ENCODE measurements at places on chromosomes 7 and 10. TPM values are rescaled to one million over a fixed set of nuclear protein-coding genes. Genes with fewer than 3 reads are reported as not detected.

DNA sequence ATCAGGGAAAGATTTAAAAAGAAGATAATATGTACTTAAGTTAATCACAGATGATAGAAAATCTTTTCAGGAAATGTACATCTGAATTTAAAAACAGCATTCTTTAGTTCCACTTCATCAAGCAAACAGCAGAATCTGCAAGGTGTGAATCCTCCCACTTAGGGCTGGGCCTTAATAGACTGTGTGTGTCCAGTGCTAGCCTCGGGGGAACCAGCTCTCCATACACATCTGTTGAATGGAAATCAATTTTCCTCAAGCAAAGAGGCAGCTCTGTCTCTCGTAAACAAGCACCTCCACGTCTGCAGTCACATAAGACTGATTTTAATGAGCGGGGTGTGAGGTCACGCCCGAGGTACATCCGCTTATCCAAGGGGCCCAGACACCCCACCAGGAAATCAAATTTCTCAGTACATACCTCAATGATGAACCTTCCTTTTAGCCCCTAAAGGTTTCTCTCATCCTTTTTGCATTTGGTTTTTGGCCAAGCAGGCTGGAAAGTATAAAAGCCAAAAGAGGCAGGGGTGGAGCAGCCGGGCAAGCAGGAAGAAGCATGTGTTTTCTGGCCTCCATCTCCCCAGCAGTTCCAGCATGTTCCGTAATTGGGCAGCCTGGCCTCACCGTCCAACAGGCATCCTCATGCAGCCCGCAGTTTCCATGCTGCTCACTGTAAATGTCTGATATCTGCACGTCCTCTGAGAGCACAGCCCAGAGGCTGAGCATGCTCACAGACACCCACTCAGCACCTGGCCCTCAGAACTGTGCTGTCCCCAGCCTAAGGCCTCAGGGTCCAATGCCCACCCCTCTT is 131.3 kb downstream of the GLI3 start:
- no peak for DNase-seq

GRCh38 chr10:97043563-97043855 is 142.2 kb downstream of the SLIT1 start:
- no peak for DNase-seq

DNA sequence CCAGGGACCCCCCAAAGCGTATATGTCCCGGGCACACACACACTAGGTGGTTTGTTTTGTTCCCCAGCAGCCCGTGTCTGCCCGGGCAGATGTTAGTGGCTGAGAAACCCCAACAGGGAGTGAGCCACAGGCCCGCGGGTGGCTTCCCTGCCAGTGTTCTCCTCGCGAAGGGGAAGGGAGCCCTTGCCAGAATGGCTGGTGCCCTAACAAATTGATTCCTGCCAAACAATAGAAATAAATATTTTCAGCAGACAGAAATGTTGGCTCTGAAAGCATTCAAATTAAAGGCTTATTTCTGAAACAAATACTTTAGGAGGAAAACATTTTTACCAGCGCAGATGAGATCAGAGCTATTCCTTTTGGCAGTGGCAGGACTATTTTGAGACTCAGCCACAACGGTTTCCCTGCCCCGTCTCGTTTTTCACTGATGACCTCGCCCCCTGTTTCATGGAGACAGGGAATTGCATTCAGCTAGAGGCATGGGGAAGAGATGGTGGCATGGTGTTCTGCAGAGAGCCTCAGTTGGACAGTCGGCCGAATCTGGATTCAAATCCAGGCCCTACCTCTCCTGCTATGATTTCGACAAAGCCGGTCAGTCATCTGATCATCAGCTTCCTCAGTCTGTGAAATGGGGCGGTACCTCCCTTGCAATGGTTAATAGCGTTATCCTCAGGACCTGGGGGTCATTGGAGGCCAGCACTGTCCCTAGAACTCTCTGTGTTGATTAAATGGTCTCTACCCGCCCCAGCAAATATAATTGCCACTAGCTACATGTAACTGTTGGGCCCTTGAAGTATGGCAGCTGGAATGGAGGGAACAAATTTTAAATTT is 84.5 kb downstream of the CUX1 start:
- DNase-seq = no peak

DNA sequence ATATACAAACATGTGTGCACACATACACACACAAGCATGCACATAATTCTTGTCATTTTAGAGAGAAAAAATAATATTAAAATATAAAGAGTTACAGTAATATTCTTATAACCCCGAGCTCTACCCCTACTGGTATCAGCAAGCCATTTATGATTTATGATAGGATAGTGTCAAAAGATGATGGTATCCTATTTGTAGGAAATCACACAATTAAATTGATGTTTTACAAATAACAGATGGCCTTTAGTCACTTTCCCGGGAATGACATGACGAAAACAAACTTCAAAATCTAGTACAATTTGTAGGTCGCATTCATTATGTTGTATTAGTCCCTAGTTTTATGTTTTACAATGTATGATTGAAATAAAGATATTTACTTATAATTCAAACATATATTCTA is 36.8 kb downstream of the THSD7A start:
- no peak for DNase-seq

DNA sequence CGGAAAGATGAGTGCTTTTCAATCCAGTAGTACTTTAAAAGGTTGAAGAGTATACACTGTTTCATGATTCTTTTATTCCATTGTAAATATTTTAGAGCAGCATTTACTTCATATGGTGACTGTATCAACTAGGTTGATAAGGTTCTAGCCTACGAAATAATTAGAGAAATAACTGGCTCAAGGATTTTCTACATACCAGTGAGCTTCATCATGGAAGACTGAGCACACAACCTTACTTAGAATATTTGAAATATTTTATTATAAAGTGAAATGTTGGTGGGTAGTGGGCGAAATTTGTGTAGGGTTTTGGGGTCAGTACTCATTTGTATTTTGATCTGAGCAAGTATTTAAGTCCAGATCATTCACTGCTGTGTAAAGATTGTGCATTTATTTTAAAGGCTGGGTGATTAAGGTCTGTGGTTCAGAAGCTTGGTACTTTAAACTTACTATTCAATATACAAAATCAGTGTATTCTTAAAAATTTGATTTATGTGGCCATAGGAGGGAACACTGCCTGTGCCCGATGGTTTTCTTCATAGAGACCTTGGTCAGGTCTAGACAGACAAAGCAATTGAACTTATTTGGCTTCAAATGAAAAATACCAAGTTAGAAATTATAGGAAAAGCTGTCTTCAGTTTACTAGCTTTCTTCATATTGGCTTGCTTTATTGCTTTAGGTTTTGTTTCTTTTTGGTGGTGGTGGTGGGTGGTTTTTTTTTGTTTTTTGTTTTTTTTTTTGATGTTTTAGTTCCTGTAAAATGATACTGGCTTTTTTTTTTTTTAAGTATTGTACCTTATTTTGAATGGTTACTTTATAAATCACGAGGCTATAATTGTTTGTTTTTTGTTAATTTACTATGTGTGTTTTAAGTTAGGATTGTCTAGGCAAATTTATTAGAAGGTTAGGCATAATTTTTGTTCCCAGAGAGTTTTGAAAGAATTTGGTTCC is 3.0 kb downstream of the KMT2E start:
- DNase-seq = no peak

- no peak for DNase-seq
Measured at GRCh38 chr10:119159332-119159731, 6.2 kb downstream of the SFXN4 start.

DNA sequence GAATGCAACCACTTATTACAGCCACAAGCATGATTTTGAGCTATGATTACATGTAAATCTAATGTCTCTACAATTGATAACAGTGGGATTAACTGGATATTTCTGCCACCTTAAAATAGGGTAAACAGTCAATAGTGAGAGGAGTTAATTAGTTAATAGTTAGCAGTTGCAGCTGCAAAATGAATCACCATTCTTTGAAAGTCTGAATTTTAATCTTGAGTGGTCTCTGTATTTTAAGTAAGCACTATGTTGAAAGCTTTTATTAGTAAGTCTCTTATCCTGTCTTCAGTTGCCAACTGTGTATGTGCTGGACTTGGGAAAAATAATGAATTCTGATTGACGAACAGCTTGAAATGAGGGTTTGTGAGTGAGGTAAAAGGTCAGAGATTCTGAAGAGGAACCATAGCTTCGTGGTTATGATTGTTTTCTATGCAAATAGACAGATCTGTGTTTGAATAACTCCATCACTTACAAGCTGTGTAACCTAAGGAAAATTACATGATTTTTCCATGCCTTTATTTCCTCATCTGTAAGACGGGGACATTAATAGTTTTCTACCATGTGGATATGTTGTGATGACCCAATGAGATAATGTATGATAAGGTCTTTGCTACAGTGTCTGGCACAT is 75.2 kb downstream of the RNLS start:
- DNase-seq = no peak

GRCh38 chr7:101814081-101814990 is 3.1 kb upstream of the CUX1 start:
- no peak for DNase-seq

Gene HOXA7
- 31.9 TPM for polyA plus RNA-seq

Gene CCDC136
- 12.3 TPM for polyA plus RNA-seq

DNA sequence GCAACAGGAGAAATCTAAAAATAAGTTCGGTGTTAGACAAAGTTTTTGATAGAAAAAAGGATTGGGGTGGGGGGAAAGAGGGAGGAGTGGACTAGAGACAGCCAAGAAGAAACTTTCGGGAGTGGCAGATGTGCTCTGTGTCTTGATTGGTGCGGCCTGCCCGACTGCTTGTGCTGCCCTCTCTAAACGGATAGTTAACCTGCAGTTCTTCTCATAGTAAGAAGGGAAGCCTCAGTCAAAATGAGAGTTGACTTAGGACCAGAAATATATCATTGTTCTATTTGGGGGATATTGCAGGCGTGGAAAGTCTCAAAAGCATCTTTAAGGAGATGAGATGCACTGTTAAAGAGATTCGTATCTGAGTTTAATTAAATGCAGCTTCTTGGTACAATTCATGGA is 39.3 kb downstream of the UBE3C start:
- DNase-seq = no peak

Gene CYP3A7
- polyA plus RNA-seq = 0.42 TPM

- no peak for DNase-seq
Measured at GRCh38 chr10:101123815-101124617, 7.1 kb upstream of the TLX1 start.

Gene GIMAP2
- polyA plus RNA-seq = 7.2 TPM

- DNase-seq = no peak
Measured at GRCh38 chr7:98976396-98977185, 98.3 kb downstream of the TRRAP start.

Gene ANK3
- polyA plus RNA-seq = 36.8 TPM

GRCh38 chr10:87054373-87055295 is 34.5 kb downstream of the FAM25A start:
- no peak for DNase-seq

Gene PROSER2
- 5.4 TPM for polyA plus RNA-seq

GRCh38 chr10:122054048-122055025 is 65.4 kb downstream of the TACC2 start:
- DNase-seq = no peak

GRCh38 chr10:42638821-42639270 is 476 bp upstream of the ZNF33B start:
- DNase-seq = no peak

DNA sequence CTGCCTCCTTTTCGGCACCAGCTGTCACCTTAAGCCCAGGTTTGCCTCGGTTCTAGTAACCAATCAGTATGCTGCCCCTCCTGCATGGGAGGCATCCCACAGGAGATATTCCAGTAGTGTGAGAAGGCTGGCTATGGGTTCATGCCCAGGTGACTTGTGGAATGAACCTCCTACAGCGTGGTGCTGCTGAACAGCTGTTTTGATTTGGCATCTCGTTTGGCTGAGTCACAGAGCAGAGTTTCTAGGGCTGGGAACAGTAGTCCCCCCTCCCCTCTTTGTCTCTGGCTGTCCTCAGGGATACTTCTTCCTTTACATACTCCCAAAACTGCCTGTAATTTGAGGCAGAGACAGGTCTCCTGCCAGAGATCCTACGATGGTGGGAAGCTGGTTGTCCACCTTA is 16.1 kb downstream of the R3HCC1L start:
- no peak for DNase-seq

- DNase-seq = no peak
Measured at GRCh38 chr7:138981332-138982203, at the start of gene KIAA1549. Gene KIAA1549, minus strand, starts transcription at chr7:138981389. Its CDS starts 120 bp downstream, at chr7:138981269.

- no peak for DNase-seq
Measured at GRCh38 chr10:33612116-33612515, 277.6 kb upstream of the NRP1 start.

Gene CYP3A5
- 2.0 TPM for polyA plus RNA-seq

Gene LARP4B
- polyA plus RNA-seq = 53.0 TPM

GRCh38 chr10:103820101-103821062 is 35.0 kb downstream of the SH3PXD2A start:
- DNase-seq = no peak

DNA sequence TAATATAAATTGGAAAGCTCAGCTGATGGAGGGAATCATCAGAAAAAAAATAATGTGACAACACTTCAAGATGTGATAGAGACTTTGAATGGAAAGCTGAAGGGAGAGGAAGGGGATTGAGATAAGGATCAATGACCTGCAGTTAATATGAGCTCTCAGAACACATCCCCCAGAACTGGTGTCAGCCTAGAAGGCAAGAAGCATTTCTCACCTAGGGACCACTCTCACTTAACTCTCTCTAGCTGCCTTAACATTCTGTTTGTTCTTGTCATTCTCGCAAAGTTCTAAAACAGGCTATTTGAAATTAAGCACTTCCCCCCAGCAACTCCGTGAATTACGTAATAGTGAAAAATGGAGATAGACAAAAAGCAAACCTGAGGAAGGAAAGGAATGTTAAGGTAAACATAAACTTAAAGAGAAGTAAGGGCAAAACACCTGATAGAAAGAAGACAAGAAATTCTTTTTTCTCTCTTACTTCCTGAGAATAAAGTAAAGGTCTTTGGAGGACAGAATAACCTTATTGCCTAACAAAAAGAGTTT is 1.2 kb upstream of the MPP7 start:
- no peak for DNase-seq

- no peak for DNase-seq
Measured at GRCh38 chr10:130928306-130928705, 383.2 kb downstream of the TCERG1L start.

Gene RABGEF1
- 30.9 TPM for polyA plus RNA-seq

DNA sequence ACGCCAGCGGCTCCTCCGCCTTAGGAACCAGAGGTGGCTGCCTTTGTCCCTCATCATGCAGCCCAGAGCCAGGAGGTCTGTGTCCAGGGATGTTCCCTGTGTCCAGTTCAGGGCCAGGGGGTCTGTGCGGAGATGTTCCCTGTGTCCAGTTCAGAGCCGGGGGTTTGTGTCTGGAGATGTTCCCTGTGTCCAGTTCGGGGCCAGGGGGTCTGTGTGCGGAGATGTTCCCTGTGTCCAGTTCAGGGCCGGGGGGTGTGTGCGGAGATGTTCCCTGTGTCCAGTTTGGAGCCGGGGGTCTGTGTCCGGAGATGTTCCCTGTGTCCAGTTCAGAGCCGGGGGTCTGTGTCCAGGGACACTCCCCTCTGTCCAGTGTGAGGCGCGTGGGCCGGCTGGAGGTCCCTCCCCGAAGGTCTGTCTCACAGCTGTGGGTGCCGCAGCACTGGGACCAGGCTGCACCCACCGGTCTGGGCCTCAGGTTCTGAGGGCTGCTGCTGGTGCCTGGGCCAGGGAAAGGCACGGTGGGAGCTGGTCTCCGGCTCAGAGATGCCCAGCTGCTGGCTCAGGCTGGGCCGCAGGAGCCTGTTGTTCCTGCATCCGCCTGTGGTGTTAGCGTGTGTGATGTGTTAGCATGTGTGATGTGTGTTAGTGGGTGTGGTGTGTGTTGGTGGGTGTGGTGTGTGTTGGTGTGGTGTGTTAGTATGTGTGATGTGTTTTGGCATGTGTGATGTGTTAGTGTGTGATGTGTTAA is 67.9 kb upstream of the CFAP46 start:
- no peak for DNase-seq

- DNase-seq = no peak
Measured at GRCh38 chr10:49212076-49212475, 23.9 kb upstream of the TMEM273 start.
